ENCODE measurements at places on chromosomes 4 and X. TPM values are rescaled to one million over a fixed set of nuclear protein-coding genes. Genes with fewer than 3 reads are reported as not detected.

DNA sequence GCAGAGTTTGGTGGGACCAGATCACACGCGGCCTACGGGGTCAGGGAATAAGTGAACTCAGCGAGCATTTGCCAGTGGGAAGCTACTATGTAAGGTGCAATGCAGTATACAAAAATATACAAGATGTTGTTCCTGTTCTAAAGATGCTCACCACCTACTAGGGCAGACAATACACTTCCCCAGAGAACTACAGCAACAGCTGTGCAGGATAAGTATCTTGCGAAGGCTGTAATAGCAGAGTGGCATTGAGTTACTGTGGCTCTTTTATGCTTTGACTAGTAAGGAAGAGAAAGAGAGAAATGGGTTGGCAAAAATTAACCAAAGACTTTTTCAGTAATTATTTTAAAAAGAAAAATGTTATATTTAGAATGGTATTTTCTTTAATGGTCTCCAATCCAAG lies 61.2 kb downstream of the CDS1 start:
- H3K4me1 ChIP-seq = peaks cover 9% of the 10 kb centered on the region
- no peak overlapping the region for H3K4me3 ChIP-seq
- H3K36me3 ChIP-seq = no peaks in the 10 kb centered on the region
- no peak overlapping the region for H3K27ac ChIP-seq

DNA sequence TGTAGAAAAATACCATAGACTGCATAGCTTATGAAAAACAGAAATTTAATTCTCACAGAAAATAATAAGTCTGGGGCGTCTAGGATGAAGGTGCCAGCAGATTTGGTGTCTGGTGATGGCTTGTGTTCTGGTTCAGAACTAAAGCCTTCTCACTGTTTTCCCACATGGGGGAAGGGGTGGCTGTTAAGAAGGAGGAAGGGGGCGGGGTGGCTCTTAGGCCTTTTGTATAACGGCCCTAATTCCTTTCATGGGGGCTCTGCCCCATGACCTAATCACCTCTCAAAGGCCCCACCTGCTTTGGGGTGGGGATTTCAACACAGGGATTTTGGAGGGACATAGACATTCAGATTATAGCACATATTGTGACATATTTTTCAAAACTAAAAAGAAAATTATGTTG lies 173.2 kb upstream of the TECRL start:
- no peak for DNase-seq
- H3K27ac ChIP-seq = no peak overlapping the region
- no peaks in the 10 kb centered on the region for H3K4me1 ChIP-seq
- H3K27me3 ChIP-seq = no peaks in the 10 kb centered on the region
- H3K4me3 ChIP-seq = no peak overlapping the region
- no peaks in the 10 kb centered on the region for H3K36me3 ChIP-seq

RHOXF2B gene
- not detected for total RNA-seq

DNA sequence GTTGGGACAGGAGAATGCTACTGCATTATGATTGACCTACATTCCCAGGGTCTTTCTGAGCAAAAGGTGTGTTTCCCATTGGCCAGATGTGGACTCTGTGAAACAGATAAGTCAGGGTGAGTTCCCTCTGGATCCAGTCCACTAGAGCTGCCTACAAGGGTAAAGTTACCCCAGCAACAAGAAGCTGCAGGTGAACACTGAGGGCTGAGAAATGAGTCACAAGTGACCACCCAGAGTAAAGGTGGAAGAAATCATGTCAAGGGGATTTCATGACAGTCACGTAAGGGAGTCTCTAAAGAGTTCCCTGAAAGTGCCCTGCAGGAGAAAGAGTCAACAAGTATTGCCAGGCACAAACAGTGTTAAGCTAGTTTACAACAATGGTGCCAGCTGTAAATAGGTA lies 16.3 kb downstream of the F8A1 start:
- H3K36me3 ChIP-seq = no peaks in the 10 kb centered on the region
- H3K27me3 ChIP-seq = no peaks in the 10 kb centered on the region
- H3K4me1 ChIP-seq = no peaks in the 10 kb centered on the region

DNA sequence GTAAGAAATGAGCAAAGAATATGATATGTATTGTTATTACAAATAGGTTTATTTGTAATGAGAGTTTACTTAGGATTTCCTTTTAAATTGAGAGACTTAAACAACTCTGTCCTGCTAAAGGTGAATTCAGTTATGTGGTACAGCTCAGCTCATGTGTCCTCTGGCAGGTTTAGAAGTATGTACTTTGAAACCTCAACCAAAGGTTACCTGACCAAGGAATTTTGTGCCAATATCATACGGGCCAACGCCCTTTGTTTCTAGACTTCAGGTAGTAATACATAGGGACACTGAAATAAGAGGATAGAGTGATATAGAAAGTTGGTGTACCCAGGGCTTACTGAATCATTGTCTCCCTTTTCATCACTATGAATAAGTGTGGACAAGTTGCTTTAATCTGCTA lies 25.7 kb downstream of the SLAIN2 start:
- no peak for DNase-seq
- H3K4me1 ChIP-seq = peaks cover 30% of the 10 kb centered on the region
- H3K4me3 ChIP-seq = no peak overlapping the region
- H3K36me3 ChIP-seq = no peaks in the 10 kb centered on the region

Data from left ventricle myocardium inferior (tissue), 1 donor.